NT2/D1 (cell line): ENCODE measurements at places on chromosomes 16 and 17.
A peak's percentile ranks its signal among the peaks of the same experiment; 100 is the strongest.

GRCh38 chr16:4200000-4200780 is 41.7 kb downstream of the SRL start:
- no peak for DNase-seq

GRCh38 chr16:27515874-27516353 is 33.8 kb downstream of the GTF3C1 start:
- peak; percentile 36 for DNase-seq

- DNase-seq = no peak
Observed at GRCh38 chr17:1942066-1942365, 83.1 kb downstream of the RTN4RL1 start.

DNA sequence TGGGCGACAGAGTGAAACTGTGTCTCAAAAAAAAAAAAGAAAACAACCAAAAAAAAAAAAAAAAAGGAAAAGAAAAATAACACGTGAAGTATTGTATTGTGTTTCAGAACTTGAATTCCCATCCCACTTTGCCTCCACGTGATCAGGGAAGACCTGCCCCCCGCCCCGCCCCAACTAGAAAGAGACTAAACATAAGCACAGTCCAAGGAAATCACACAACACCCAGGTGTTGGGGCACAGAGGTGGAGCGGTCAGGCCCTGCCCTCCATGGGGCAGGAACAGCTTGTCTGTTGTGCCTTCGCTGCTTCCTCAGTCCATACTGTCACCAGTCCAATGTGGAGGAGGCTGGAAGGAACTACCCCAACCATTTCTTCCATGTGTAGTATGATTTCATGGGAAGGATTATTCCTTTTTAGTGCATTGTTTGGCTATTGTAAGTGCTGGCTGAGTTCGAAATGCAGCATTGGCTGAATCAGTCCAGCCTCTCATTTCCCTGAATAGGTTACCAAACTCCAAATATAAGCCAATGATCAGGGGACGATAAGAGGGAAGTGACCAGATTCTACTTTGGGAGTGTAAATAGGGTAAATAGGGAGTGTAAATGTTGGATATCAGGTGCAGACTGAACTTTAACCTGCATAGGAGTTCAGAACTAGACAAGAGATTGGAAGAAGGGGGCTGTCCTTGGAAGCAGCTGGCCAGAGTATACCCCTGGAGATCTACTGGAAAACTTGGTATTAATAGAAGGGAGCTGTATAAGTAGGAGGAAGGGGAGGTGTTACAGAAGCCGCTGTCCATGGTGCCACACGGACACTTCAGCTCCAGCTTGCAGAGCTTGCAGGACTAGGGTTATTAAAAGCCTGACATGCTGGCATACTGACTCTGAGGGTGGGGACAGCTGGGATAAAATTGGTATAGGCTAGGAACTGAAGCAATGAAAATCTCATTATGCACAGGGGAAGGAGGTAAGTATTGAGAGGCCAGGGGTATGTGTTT is 50.7 kb downstream of the TANGO6 start:
- no peak for DNase-seq

DNA sequence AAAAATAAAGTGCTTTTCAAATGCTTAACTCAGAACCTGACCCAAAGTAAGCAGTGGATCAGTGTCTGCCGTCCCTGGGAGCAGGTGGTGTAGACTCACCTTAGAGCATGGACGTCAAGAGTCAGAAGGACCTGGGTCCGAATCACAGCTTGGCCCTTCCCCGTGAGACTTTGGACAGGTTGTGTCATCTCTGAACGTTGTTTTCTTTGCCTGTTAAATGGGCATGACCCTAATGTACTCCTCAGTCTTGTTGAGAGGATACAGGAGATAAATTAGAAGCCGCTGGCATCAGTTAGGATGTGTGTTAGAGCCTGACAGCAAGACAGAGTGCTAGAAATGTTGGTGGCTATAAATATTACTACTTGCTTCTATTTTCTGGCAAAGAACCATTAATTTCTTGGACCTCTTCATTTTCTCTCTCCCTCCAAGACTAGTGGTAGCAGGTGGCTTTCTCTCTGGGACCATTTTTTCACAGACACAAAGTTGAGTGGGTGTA is 68.8 kb downstream of the RAB11FIP4 start:
- no peak for DNase-seq
